Naive B cell (primary cell): ENCODE measurements at places on chromosomes 13 and 19. TPM values are rescaled to one million over a fixed set of nuclear protein-coding genes. Genes with fewer than 3 reads are reported as not detected.

GRCh38 chr19:10929402-10929794 lies 787 bp downstream of the TIMM29 start:
- peak overlapping the region; percentile 95 for H3K4me3 ChIP-seq
- H3K27me3 ChIP-seq = no peaks in the 10 kb centered on the region
- no peak for DNase-seq
- no peak overlapping the region for H3K27ac ChIP-seq
- H3K36me3 ChIP-seq = no peaks in the 10 kb centered on the region
- peaks cover 37% of the 10 kb centered on the region for H3K4me1 ChIP-seq

DNA sequence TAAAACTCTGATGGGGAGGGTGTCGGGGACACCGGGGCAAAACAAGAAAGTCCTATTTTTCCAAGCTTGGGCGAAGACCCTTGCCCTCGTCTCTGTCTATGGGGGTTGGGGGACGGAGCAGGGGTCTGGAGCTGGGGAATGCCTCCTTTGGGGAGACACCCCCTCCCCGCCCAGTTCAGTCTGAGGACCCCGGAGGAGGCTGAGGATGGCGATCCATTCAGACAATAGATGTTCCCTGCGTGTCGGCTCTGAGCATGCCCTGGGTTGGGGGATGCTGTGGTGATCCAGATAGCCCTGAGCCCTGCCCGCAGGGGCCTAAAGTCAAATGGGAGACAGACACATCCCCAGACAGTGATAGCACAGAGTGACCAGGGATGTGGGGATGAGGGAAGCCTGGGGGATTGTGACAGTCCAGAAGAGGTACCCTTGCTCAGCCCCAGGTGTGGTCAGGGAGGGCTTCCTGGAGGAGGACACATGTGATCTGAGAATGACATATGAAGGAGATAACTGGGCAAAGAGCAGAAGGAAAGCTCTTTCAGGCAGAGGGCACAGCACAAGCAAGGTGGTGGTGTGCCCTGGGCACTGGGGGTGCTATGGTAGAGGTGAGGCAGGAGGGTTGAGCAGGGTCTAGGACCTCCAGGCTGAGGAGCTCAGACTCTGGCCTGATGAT lies 9.1 kb downstream of the LRFN3 start:
- no peak overlapping the region for H3K27ac ChIP-seq
- no peaks in the 10 kb centered on the region for H3K36me3 ChIP-seq
- DNase-seq = no peak
- no peak overlapping the region for H3K4me3 ChIP-seq

DNA sequence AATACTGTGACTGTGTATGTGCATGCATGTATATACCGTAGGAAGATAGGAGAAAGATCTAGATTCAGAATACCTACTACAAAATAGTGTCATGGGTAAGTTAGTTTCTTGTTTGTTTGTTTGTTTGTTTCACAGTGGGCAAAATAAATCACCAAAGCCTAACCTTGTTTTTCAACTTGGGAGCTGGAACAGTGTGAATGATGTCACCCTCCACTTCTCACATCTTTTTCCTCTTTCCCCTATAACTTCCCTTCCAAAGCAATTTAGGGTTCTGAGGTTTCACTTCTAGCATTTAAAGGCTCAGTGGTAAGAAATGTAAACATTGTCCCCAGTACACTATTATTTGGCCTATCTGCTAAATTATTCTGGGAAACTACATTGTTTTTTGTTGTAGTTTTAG lies 5.4 kb downstream of the KCTD4 start:
- peaks cover 6% of the 10 kb centered on the region for H3K36me3 ChIP-seq

DNA sequence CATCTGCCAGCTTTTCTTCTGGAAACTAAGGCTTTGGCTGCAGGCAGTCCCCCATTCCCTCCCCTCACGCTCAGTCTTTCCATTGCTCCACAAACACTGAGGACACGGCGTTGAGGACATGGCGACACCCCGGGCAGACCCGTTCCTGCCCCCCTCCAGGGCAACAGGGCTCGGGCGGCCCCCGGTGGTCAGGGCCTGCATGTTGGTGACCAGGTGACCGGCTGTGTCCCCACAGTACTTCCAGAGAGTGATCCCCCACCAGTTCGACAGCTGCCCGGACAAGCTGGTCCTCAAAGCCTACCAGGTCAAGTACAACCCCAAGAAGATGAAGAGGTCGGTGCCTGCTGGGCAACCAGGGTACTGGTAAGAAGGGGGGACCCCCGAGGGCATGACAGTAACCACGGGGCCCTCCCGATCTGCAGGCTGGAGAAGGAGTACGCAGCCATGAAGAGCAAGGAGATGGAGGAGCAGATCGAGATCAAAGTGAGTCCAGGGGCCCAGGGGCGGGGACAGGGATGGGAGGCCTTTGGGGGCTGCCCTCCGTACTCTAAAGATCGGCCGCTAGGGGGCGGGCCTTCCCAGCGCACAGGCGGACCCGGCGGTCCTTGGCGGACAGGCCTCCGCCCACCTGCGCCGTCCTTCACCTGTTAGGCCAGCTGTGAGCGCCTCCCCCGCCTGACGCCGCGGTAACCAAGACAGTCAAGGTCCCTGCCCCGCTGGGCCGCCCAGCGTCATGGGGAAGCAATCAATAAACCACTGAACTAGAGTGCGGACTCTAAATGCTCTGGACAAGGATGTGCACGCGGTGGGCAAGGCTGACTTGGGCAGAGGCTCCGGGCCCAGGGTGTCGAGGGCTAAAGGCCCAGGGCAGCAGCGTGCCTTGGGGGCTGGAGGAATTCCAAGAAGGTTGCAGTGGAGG lies 21.1 kb downstream of the PRR36 start:
- H3K36me3 ChIP-seq = no peaks in the 10 kb centered on the region
- no peak overlapping the region for H3K4me3 ChIP-seq
- H3K27ac ChIP-seq = peak overlapping the region; percentile 85
- peaks cover 6% of the 10 kb centered on the region for H3K4me1 ChIP-seq

- H3K36me3 ChIP-seq = peaks cover 12% of the 10 kb centered on the region
- peak overlapping the region; percentile 96 for H3K4me3 ChIP-seq
- peaks cover 30% of the 10 kb centered on the region for H3K4me1 ChIP-seq
Measured at GRCh38 chr19:19031891-19032290, 1.4 kb downstream of the SUGP2 start.

GRCh38 chr13:32125751-32126150 lies 94.2 kb downstream of the FRY start:
- H3K27ac ChIP-seq = no peak overlapping the region
- H3K4me3 ChIP-seq = no peak overlapping the region
- no peaks in the 10 kb centered on the region for H3K4me1 ChIP-seq
- no peaks in the 10 kb centered on the region for H3K36me3 ChIP-seq

GRCh38 chr13:75932636-75933035 lies 296.5 kb downstream of the LMO7 start:
- H3K27ac ChIP-seq = no peak overlapping the region
- no peaks in the 10 kb centered on the region for H3K4me1 ChIP-seq
- H3K36me3 ChIP-seq = no peaks in the 10 kb centered on the region
- H3K4me3 ChIP-seq = no peak overlapping the region
- no peak for DNase-seq

GRCh38 chr13:51608857-51609406 lies 24.7 kb downstream of the WDFY2 start:
- no peaks in the 10 kb centered on the region for H3K36me3 ChIP-seq
- peak overlapping the region; percentile 84 for H3K4me3 ChIP-seq
- H3K27me3 ChIP-seq = no peaks in the 10 kb centered on the region
- DNase-seq = peak; percentile 67
- H3K4me1 ChIP-seq = peaks cover 64% of the 10 kb centered on the region

GRCh38 chr19:11096210-11096841 lies 7.1 kb downstream of the LDLR start:
- H3K27me3 ChIP-seq = peaks cover 8% of the 10 kb centered on the region
- H3K36me3 ChIP-seq = peaks cover 8% of the 10 kb centered on the region
- no peak for DNase-seq
- H3K27ac ChIP-seq = no peak overlapping the region
- peak overlapping the region; percentile 2 for H3K4me3 ChIP-seq

C1QTNF9B gene
- polyA plus RNA-seq = not detected

ZNF726 gene
- 2.4 TPM for polyA plus RNA-seq

ZNF556 gene
- polyA plus RNA-seq = not detected

RNF113B gene
- not detected for polyA plus RNA-seq

IRF3 gene
- polyA plus RNA-seq = 43.4 TPM

ZNF90 gene
- polyA plus RNA-seq = 2.5 TPM
